SW 1271 (cell line): ENCODE measurements at places on chromosomes 11 and 22.

- no peak for DNase-seq
Observed at GRCh38 chr11:116511684-116512083, 261.1 kb downstream of the BUD13 start.

DNA sequence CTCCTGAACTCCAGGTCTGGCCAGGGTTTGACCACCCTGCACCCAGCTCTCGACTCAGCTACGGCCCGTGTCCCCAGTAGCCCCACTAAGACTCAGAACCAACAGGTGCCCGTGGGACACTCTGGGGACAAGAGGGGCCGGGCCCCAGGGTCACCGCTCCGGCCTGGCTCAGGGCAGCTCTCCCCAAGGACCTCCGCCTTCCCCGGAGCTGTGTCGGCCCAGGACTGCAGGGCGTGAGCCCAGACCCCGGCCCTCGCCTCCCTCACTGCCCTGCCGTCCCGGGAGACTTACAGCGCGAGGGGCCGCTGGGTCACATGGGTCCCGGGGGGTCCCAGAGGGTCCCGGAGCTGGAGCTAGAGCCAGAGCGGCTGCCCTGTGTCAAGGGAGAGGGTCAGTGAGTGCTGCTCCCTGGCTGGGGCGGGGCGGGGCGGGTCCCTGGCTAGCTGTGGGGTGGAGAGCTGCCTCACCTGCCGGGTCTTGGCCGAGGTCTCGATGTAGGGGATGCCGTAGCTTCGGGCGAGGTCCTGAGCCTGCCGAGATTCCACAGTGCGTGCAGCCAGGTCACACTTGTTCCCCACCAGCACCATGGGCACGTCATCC, 2.3 kb downstream of the HRAS start:
- no peak for DNase-seq

GRCh38 chr11:116838321-116839084, 1.1 kb upstream of the APOA1 start:
- no peak for DNase-seq

- no peak for DNase-seq
Observed at GRCh38 chr22:38320605-38321402, 3.6 kb upstream of the CSNK1E start.

DNA sequence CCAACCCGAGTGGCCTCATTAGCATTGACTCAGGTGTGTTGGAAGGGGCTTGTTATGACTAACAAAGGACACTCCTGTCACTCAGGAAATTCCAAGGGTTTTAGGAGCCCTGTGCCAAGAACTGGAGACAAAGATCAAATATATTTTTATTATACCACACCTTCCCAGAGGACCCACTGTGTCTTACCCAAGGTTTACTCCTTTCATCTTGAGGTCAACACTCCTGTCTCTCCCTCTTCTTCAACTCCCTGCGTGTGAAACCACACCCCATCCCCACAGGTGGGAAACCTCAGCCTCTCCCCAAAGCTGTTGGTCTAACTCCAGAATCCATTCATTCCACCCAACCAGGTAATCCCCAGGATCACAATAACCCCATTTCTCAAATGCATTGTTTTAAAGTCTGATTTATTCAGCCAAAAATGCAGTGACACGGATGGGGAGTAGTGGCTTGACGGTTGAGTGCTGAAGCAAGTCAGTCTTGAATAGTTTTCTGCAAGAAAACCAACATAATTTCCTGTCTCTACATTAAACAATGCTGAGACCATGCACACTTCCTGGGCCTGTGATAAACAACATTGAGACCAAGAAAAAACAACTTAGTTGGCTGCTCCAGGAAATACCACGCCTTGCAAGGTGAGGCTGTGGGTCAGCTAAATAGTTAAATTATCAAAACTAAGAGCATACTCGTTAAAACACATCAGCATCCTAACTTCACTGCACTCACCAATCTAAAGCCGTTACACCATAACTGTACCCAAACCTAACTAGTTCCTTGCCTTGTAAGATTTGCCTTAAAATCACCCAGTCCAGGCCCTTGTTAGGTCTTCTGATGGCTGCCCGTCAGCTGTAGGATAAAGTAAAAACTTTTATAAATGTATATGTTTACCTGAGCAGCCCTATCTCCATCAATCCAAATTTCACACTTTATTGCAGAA, 38.5 kb upstream of the SPON1 start:
- no peak for DNase-seq

DNA sequence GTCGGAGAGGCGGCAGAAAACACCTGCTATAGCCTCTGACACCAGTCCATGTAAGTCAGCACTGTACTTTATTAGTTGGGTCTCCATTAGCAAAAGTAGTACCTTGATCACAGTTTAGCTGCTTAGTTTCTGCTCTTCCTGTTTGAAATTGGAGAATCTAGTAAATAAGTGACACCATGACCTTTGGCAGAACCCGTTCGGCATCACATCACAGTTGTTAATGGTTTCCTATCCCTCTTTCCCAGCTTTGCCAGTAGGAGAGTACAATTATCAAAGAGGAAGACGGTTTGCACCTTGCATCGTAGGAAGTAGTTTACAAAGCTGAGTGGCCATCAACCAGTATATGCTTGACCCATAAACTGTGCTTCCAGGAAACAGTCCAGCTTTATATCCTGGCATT, 101.8 kb downstream of the TRIM44 start:
- no peak for DNase-seq

DNA sequence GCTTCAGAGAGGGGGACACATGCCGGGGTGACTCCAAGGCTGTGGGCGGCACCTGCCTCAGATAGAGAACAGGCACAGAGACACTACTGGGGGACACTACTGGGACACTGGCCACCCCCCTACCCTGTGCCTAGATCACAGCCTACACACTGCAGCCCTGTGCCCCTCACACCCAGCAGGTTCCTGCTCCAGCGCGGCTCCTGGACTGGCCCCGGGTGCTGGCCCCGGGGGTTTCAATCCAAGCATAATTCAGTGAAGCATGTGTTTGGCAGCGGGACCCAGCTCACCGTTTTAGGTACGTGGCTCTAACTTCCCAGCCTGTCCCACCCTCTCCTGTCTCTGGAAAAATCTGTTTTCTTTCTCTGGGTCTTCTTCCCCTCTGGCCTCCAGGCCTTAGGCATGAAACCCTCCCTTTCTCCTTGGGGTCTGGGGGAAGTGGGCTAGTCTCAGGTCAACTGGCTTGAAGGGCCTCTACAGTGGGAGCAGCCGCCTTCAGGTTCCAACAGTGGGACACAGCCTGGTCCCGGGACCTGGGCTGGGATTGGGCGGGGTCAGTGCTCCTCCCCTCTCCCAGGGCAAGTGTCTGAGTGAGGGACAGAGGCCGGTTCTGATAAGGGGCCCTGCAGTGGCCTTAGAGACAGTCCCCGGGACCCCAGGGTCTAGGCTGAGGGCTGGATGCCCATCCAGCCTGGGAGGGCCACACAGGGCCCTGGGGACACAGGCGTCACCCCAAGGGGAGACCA, 98.8 kb downstream of the CRYBB2 start:
- no peak for DNase-seq

GRCh38 chr11:17257196-17257595, 19.3 kb upstream of the NUCB2 start:
- no peak for DNase-seq

DNA sequence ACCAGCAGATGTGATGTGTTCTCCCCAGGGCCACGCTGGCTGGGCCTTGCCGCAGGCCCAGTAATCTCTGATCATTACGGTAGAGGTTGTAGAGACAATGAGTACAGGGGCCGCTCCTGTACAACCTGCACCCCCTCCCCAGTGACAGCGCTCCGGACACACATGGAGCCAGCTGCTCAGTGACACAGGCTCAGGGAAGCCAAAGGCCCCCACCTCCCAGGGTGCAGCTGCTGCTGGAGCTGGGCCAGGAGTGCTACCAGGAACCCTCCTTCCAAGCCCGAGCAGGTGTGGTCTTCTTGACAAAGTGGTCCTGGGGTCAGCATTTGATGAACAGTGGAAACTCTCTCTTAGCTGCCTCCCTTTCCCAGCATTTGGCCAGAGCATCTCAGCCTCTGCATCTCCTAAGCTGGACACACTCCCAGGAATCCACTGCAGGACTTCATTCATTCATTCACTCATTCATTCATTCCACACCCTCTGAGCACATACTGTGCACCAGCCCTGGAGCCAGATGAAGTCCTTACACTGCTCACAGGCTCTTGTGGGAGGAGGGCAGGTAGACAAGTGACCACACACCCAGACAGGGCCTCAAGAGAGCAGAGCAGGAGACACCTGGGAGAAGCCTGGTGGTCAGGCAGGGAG, 49.6 kb upstream of the MPEG1 start:
- no peak for DNase-seq

- DNase-seq = no peak
Observed at GRCh38 chr22:44925465-44926123, 84.2 kb downstream of the PHF21B start.

DNA sequence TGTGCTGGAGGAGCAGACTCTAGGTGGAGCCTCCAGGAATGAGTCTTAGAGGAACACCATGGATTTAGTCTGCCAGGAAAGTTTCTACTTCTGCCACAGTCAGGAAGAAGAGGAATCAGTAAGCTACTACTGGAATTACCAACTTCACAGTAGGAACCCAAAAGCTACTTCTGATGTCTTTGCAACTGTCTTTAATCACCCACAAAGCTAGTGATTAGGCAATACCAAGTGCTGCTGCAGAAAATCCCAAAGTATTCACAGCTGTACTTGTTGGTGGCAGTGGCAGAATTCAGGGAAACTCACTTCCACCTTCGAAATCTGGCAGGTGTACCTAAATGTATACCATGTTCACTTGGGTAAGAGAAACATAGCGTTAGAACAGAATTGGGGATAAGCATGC, 264.5 kb upstream of the SORL1-AS1 start:
- no peak for DNase-seq

GRCh38 chr11:68673306-68673945, 10.9 kb upstream of the GAL start:
- DNase-seq = no peak

DNA sequence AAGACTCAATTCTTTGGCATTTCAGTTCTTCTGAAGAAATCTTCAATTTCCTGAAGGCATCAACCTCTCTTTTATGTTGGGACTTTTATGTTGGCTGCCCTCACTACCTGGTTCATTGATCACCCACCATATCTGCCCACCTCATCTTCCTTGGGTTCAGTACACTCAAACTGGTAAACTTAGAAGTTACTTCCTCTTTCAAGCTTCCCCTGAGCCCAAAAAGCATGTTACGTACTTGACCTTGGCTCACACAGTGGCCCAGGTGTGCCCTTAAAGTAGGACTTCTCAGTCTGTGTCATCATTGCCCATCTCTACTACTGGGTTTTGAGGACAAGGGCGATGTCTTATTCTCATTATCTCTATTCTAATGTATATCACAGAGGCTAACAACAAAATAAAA, 86.1 kb downstream of the GRIA4 start:
- no peak for DNase-seq

- no peak for DNase-seq
Observed at GRCh38 chr11:77140231-77140851, 12.3 kb downstream of the MYO7A start.

- no peak for DNase-seq
Observed at GRCh38 chr11:33651555-33651954, 49.1 kb downstream of the C11orf91 start.

- no peak for DNase-seq
Observed at GRCh38 chr11:116835042-116835772, 2.2 kb downstream of the APOA1 start.

- DNase-seq = no peak
Observed at GRCh38 chr11:81253244-81253643, 1480.4 kb downstream of the FAM181B start.

GRCh38 chr22:48199667-48200066, 1437.2 kb downstream of the TBC1D22A start:
- DNase-seq = no peak

DNA sequence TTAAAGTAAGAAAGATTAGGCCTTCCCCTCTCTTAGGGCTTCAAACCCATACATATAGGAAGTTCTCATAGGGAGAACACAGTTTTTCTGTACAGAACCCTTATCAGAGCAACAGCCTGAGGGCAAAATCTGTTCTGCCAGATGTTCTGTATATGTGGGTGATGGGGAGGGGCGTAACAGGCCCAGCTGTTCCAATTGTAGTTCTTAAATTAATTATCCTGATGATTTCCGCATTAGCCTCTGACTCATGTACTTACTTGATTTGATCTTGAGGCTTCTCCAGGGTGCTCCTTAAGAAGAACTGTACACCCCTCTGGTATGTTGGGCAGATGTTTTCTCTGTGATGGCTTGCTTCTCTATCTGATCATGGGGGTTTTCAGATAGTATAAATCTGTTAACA, 123.1 kb upstream of the C11orf87 start:
- DNase-seq = no peak

DNA sequence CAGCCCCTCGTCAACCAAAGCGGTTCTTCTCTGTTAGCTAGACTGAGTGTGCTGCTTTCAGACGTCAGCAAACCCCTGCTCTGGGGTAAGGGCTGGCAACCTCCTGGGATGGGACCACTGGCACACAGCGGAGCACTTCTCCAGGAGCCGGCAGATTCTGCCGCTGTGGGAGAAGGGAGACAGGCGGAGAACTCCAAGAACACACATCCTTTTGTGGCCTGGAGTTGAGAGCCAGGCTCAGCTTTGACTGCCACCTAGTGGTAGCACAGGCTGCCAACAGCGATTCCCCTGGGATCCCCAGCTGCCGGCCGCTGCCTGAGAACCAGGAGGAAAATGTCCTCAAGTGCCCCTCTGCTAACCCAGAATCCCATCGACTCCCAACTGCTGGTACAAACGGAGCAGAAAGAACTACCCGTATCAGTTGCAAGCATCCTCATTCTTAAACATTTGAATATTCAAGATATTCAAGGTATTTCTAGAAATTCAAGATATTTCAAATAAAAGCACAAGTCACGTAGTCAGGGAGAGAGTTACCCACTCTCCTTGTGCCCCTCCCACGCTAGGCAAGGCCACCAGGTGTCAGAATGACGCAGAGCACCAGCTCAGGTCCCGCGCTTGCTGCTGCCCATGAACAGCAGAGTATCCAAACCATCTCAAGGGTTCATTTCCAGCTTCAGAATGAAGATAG, 4.9 kb downstream of the LTO1 start:
- peak; percentile 40 for DNase-seq

DNA sequence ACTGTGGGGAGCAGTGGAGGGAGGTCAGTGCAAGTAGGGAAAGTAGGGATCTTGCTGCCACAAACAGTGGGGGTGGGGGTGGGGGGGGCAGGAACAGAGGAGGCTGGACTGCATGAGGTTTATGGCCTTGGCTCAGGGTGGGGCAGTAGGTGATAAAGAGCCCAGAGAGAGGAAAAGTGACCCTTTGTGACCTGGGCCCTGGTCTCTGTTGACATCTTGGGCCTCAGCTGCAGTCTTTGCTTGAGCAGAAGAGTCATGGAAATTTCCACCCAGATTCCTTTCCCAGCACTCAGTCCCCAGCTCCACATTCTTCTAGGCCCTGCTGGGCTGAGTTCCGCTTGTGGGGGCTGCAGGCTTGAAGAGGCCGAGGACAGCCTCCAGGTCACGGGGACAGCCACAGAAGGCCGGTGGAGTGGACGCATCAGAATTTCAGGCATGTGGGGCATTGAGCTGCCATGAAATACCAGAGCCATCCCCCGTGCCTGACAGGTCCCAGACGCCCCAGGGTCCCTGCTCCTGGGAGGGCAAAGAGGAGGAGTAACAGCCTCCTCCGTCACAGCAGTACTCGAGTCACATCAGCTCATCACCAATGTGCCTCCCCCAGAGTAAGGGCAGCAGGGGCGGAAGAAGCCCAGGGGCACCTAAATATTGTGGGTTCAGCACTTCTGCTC, 9.7 kb upstream of the MALAT1 start:
- no peak for DNase-seq

GRCh38 chr11:1129611-1130160, 28.1 kb upstream of the MUC5AC start:
- no peak for DNase-seq
